Heart left ventricle (tissue), 16 donors: ENCODE measurements at places on chromosomes 12 and 14. TPM values are rescaled to one million over a fixed set of nuclear protein-coding genes. Genes with fewer than 3 reads are reported as not detected.

Gene DMAC2L
- total RNA-seq, result 25.1 TPM

Gene TOMM20L
- not detected for total RNA-seq

Gene OASL
- total RNA-seq, result 0.73 TPM

Gene TAS2R30
- total RNA-seq, result 0.64 TPM

Gene DEPDC4
- total RNA-seq, result not detected

DNA sequence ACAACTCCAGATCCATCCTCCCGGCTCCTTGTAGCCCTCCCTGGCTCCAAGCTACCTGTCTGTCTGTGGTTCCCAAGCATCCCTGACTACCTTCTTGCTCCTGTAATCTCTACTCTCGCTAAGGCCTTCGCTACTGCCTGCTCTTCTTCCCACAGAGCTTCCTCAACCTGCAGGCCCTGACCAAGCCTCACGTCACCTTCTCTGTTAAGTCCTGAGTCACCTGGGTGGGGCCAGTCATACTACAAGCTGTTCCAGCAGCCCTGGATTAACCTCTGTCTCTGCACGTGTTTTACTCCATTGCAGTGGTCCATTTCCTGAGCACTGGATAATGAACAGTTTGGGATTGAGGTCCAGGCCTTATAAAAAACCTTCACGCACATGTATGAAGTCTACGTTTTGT is 770.7 kb downstream of the BCL11B start:
- DNase-seq, result no peak

GRCh38 chr12:89568484-89568883 is 42.6 kb upstream of the POC1B start:
- DNase-seq, result no peak

DNA sequence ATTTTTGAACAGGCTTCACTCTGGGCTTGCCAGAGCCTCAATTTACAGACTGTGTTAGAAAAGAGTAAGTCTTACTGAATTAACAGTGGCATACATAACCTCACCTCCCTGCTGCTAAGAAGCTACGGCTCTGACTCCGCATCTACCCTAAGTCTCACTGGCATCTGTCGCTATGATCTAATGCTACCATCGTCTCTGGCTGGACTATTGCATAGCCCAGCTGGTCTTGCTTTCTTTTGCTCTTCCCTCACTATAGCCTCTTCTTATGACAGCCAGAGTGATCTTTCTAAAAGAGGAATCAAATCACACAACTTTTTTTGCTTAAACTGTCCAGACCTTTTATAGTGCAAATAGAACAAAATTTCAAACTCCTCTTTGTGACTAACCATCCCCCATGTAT is 81.1 kb downstream of the SLC24A4 start:
- no peak for DNase-seq

DNA sequence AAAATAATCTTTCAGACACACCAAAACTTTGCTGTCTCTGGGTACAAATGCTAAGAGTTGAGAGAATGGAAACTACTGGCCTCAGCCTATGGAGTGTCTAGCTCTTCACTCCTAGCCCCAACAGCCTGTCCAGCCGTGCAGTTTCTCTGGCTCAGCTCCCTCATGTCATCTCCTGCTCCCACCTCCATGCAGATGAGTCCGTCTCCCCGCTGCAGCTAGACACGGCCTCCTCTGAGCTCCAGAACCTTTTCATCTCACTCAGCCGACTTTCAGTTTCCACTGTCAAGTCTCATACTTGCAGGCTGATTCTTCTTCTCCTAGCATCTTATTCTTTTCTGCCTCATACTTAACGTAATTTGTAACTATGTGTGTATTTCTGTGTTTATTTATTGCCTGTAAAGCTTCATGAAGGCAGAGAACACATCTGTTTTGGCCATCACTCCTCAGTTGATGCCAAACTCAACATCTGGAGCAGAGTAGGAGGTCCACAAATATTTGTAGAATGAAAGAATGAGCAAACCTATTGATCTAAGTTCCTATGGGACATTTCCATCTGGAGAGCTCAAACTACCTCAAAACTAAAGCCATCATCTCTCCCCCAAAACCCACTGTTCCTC is 139.8 kb upstream of the PWP1 start:
- DNase-seq, result peak; percentile 22

DNA sequence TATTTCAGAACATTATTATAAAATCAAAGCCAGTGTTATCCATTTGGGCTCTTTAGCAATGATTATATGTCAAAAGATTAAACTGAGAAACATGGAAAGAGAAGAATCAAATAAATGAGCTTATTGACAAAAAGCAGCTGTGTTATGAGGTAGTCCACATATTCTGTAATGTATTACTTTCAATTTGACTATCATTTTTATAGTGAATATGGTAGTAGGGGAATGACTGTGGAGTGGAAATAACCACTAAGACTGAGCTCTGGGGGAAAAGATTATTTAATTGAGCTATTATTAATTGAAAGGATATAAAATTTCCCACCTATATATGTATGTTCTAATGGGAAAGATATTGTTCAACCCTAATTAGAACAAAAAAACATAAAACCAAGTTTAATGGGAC is 381.3 kb downstream of the TMTC2 start:
- DNase-seq, result no peak
